Activated CD8-positive, alpha-beta memory T cell treated with anti-CD3 and anti-CD28 coated beads, Interleukin-2, amount 10 ng/mL, durations not matched to agents 7 days and 5 days (primary cell): ENCODE measurements at places on chromosomes 5 and 9.
A peak's percentile ranks its signal among the peaks of the same experiment; 100 is the strongest.

GRCh38 chr5:165119175-165119574 is 1613.8 kb downstream of the MAT2B start:
- no peaks in the 10 kb centered on the region for H3K27me3 ChIP-seq
- no peaks in the 10 kb centered on the region for H3K36me3 ChIP-seq
- no peak overlapping the region for H3K4me3 ChIP-seq
- no peaks in the 10 kb centered on the region for H3K4me1 ChIP-seq
- no peak for DNase-seq
- no peak overlapping the region for H3K27ac ChIP-seq

GRCh38 chr5:155850370-155850769 is 476.6 kb upstream of the SGCD start:
- no peak for DNase-seq
- H3K27me3 ChIP-seq, result no peaks in the 10 kb centered on the region
- no peak overlapping the region for H3K4me3 ChIP-seq
- H3K36me3 ChIP-seq, result no peaks in the 10 kb centered on the region

DNA sequence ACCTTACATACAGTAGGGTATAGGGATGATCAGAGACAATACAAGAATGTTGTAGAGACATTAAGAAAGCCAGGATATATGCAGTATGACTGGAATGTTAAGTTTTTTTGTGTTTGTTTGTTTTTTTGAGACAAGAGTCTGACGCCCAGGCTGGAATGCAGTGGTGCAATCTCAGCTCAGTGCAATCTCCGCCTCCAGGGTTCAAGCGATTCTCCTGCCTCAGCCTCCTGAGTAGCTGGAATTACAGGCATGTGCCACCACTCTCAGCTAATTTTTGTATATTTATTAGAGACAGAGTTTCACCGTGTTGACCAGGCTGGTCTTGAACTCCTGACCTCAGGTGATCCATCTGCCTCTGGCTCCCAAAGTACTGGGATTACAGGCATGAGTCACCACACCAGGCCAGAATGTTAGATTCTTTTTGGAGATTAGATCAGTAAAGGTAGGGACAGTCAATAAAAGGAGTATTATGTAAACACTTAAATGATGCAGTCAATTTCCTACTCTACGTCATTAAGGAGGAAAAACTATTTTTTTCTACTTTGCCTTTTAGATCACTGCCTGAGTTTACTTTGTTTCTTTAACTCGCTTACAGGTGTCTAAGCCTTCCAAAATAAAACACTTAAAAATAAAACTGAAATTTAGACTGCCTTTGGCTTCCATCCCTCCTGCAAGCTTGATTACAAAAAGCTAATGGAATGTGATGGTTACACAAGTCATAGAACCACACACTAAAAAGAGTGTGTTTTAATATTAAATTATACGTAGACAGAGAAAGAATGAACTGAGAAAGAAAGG is 6.8 kb upstream of the HNRNPA0 start:
- no peak overlapping the region for H3K4me3 ChIP-seq
- H3K36me3 ChIP-seq, result peaks cover 3% of the 10 kb centered on the region
- H3K4me1 ChIP-seq, result peaks cover 3% of the 10 kb centered on the region
- H3K27me3 ChIP-seq, result peaks cover 3% of the 10 kb centered on the region

DNA sequence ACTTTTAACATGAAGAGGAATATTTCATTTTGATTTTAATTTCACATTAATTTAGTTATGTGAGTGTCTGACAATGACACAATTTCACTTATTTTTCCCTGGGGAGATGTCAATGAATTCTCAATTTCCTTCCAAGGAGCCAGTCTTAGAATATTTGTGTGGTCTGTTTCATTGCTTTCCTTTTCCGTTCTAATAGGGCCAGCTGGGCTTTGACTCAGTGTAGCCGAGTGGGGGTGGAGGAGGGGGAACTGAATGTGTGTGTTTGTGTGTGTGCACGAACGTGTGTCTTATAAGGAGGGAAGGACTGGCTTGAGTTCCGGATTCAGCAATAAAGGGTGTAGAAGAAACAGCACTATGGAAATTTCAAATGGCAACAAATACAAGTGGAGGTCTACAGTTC is 100.0 kb downstream of the BASP1 start:
- no peaks in the 10 kb centered on the region for H3K27me3 ChIP-seq
- H3K27ac ChIP-seq, result no peak overlapping the region
- no peak for DNase-seq
- H3K4me1 ChIP-seq, result no peaks in the 10 kb centered on the region

- H3K4me1 ChIP-seq, result peaks cover 21% of the 10 kb centered on the region
- H3K36me3 ChIP-seq, result no peaks in the 10 kb centered on the region
- peak; percentile 46 for DNase-seq
- peak overlapping the region; percentile 36 for H3K4me3 ChIP-seq
- peaks cover 90% of the 10 kb centered on the region for H3K27me3 ChIP-seq
Observed at GRCh38 chr9:122218071-122218934, 10.5 kb downstream of the LHX6 start.

DNA sequence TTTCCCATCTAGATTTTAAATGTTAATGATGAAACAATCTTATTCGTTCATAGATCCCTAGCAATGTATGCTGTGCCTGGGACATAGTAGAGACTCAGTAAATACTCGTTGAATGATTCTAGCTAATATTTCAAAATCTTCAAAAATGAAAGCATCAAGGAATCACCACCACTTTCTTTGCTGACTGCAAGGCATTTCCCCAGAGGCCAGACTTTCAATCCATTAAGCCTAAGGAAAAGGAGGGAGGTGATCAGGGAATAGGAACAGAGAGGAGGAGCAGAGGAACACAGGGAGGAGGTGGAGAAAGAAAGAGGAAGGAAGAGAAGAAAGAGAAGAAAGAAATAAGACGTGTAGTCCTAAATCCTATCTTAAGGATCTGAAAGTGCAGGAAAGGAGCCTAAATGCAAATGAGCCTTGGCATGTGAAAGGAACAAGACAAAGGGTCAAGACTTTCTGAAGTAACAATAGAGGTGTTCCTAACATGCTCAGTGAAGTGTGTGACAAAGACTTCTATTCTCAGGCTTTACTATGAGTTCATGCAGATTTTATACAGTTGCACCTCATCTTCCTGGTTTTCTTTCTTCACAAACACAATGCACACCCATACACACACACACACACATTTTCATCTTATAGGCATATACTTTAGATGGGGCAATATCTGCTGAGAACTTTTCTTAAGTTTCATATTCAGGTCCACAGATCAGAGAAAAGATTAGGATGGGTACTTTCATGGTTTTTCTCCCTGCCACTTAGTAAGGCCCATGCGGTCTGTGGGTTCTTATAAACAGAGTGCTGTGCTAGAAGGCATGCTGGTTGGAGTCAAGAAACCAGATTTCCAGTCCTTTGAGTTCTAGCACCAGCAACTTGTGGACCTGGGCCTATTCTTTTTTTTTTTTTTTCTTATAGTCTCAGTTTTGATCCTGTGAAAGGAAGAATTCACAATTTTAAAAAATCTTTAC is 512.2 kb upstream of the TNC start:
- no peaks in the 10 kb centered on the region for H3K27me3 ChIP-seq
- no peak for DNase-seq
- H3K4me3 ChIP-seq, result no peak overlapping the region
- no peaks in the 10 kb centered on the region for H3K4me1 ChIP-seq
- no peak overlapping the region for H3K27ac ChIP-seq

GRCh38 chr9:131091352-131091992 is 4.9 kb upstream of the AIF1L start:
- H3K4me1 ChIP-seq, result peaks cover 4% of the 10 kb centered on the region
- DNase-seq, result no peak
- H3K27ac ChIP-seq, result no peak overlapping the region
- no peaks in the 10 kb centered on the region for H3K36me3 ChIP-seq

GRCh38 chr9:124809211-124809610 is 32.3 kb downstream of the OLFML2A start:
- no peaks in the 10 kb centered on the region for H3K4me1 ChIP-seq
- H3K36me3 ChIP-seq, result no peaks in the 10 kb centered on the region
- DNase-seq, result no peak
- peaks cover 3% of the 10 kb centered on the region for H3K27me3 ChIP-seq
- H3K27ac ChIP-seq, result no peak overlapping the region

- peaks cover 50% of the 10 kb centered on the region for H3K27me3 ChIP-seq
- H3K4me1 ChIP-seq, result no peaks in the 10 kb centered on the region
- H3K36me3 ChIP-seq, result no peaks in the 10 kb centered on the region
- no peak for DNase-seq
- no peak overlapping the region for H3K27ac ChIP-seq
Observed at GRCh38 chr5:113693701-113694100, 180.2 kb downstream of the YTHDC2 start.

- no peak overlapping the region for H3K27ac ChIP-seq
- no peaks in the 10 kb centered on the region for H3K36me3 ChIP-seq
- DNase-seq, result no peak
- no peak overlapping the region for H3K4me3 ChIP-seq
- no peaks in the 10 kb centered on the region for H3K27me3 ChIP-seq
Observed at GRCh38 chr9:112858625-112859147, 32.0 kb downstream of the SLC46A2 start.

DNA sequence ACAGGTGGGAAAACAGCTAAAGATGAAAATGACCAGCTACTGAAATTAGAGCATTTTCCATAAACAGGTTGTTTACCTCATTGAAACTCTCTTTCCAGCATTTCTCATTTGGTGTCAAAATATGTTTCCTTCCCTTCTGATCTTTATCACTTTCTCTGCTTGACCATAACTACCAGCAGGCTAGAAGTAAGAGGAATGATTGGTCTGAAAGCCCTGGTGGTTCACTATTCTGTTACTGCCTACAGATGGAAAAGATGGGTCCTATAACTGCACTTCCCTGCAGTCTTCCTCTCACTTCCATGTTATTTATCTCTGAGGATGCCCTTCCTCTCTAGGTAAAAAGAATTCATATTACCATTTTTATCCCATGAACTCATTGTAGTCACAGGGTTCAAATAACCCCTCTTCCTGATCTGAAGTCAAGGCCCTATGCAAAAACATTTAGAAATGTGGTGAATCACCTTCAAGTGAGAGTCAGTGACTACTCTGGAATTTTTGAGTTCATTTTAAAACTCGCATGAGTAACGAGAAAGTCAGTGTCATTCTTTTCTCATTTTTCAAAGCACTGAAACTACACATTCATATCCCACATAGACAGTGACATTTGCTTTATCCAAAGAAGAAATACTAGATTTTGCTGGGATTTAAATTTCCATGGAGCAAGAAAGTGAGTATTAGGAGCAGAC is 51.7 kb downstream of the ZNF474 start:
- no peak for DNase-seq
- H3K27ac ChIP-seq, result no peak overlapping the region
- no peaks in the 10 kb centered on the region for H3K4me1 ChIP-seq
- H3K4me3 ChIP-seq, result no peak overlapping the region

GRCh38 chr9:134165357-134166315 is 1.3 kb upstream of the RNU6ATAC start:
- H3K36me3 ChIP-seq, result peaks cover 5% of the 10 kb centered on the region
- peak; percentile 70 for DNase-seq
- H3K4me1 ChIP-seq, result peaks cover 20% of the 10 kb centered on the region
- H3K27me3 ChIP-seq, result no peaks in the 10 kb centered on the region
- no peak overlapping the region for H3K27ac ChIP-seq
- H3K4me3 ChIP-seq, result peak overlapping the region; percentile 25

DNA sequence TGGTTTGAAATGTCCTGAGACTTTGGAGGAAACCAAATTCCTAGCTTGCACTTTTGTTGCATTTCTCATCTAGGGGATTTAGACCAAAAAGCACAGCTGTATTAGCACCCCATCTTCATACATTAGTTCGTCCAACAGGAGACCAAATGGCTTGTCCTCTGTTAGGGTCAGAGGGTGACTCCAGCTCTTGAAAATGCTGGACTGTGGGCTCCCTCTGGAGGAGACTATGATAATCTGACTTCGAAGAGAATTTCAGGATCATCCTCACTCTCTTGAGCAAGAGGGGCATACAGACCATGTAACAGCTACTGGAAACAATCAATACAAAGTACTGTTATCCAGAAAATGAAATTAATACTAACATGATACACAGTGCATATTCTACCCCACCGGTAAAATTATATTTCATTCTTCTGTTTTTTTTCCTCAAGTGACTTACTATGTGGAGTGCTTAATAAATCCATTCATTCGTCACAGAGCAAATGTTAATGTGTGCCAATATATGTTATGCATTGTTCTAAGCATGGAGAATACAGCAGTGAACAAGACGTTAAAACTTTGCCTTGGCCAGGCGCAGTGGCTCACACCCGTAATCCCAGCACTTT is 63.7 kb upstream of the PPP2CA start:
- peaks cover 1% of the 10 kb centered on the region for H3K36me3 ChIP-seq
- H3K27ac ChIP-seq, result no peak overlapping the region
- H3K4me1 ChIP-seq, result peaks cover 5% of the 10 kb centered on the region
- peak; percentile 46 for DNase-seq
- no peak overlapping the region for H3K4me3 ChIP-seq

DNA sequence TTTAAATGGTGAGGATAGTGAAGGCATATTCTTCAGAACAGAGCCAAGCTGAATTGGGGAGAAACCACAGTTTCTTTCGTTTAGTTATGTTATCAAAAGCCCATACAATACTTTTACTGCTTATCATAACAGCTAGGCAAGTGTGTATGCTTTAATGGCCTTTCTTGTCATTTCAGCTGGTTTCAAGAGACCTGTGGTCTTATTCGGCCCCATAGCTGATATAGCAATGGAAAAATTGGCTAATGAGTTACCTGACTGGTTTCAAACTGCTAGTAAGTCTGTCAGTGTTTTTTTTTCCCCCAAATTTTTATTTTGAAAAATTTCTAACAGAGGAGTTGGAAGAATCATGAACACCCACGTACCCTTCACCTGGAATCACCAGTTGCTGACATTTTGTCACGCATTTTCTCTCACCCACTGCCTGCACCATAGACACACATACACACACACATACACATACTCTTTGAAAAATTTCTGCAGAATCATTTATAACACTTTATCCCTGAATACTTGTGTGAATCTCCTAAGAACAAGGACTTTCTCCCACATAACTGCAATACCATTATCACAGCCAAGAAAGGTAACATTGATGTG is 63.7 kb downstream of the TJP2 start:
- peaks cover 15% of the 10 kb centered on the region for H3K36me3 ChIP-seq
- no peak for DNase-seq
- no peaks in the 10 kb centered on the region for H3K27me3 ChIP-seq

- H3K4me3 ChIP-seq, result no peak overlapping the region
- peaks cover 27% of the 10 kb centered on the region for H3K27me3 ChIP-seq
- no peak overlapping the region for H3K27ac ChIP-seq
Observed at GRCh38 chr5:78887384-78888118, 97.6 kb downstream of the ARSB start.

- H3K36me3 ChIP-seq, result no peaks in the 10 kb centered on the region
- DNase-seq, result no peak
- no peak overlapping the region for H3K4me3 ChIP-seq
Observed at GRCh38 chr5:30781643-30782042, 411.8 kb upstream of the CDH6 start.

DNA sequence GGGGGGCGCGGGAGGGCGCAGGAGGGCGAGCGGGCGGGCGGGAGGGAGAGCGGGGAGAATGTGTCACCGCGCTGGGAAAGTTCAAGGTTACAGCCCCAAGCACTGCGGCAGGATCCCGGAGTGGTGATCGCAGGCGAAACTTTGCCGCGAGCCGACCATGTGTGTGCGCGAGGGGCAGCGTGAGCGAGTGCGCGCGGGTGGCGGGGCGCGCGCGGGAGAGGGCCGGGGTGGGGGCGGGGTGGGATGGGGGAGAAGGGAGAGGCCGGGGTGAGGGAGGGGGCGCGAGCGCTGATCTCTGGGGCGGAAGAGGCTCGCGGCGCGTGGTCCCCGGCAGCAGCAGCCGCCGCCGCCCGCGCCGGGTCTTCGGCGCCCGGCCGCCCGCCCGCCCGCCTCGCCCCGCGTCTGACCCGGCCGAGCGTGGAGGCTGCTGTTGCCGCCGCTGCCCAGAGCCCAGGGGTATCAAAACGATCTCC is at the start of gene NFIB:
Gene NFIB, minus strand, starts transcription at position 191 of the 473 bp plus-strand sequence. CDS start 630 bp downstream, outside the sequence.
- DNase-seq, result no peak
- H3K27me3 ChIP-seq, result peaks cover 74% of the 10 kb centered on the region
- H3K36me3 ChIP-seq, result peaks cover 3% of the 10 kb centered on the region
- H3K4me1 ChIP-seq, result peaks cover 19% of the 10 kb centered on the region
